ENCODE measurements at places on chromosomes 1 and 21.
A peak's percentile ranks its signal among the peaks of the same experiment; 100 is the strongest.

DNA sequence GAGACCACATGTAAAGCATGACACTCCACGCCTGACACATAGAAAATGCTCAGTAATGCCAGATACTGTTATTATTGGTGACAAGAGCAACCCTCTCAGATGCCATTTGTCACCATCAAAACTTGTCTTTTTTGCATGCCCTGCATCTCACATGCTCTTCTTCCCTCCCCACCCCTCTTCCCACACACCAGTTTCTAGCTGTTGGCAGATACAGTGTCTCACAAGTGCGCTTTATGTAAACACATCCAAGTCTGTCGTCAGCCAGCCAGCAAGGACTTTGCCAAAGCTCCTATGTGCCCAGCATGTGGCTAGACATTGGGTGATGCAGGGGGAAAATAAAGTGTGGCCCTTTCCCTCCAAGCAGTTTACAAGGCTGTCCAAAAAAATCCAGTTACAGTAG lies 44.9 kb upstream of the EPHA8 start:
- DNase-seq = no peak

DNA sequence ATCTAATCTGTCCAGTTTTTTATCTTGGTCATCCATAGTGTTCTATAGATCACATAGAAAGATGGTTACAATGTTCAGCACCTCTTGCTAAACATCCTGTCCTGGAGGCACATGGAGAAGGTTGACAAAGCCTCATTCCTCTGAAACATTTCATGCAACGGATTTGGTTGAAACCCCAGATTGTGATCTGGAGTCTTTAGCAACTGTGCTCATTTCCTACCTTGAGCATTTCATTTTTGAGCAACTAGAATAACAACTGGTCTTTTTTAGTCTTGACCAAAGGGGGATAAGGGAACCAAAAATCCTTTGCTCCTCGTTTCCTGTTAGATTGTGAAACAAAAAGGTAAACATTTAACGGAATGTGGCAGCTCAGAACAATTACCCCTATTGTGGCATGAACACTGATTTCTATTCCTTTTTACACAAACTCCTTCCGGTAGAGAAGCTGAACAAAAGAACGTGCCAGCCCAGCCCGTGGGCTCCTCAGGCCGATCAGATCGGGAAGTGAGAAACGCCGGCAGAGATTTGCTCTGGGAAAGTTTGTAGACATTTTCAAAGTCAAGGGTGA lies 94.7 kb upstream of the ERRFI1 start:
- DNase-seq = no peak

DNA sequence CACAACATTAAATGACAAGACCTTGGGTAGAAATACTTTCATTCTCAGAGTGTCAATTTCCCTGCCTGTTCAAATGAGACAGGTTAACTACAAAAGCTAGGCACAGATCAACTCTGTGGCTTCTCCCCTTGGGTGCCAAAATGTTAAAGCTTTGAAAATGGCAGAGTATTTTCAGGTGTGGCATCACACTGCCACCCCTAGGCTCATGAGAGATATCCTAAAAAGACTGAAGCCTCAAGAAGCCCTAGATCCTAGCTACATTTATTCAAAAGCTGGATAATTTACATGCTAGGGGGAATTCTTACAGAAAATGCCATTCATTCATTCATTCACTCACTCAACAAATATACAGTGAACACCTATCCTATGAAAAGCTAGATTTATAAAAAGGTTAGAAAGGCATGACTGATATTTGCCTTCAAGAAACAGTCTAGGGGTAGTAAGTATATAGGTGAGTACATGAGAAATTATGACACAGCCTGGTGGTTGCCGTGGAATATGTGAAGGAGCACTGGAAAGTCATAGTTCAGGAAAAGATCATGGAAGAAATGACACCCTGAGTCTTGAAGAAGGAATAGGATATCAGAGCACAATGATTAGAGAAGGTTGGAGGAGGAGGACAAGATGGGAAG lies 15.9 kb upstream of the RAB4A start:
- peak; percentile 60 for DNase-seq

- DNase-seq = peak; percentile 46
These were observed 231.2 kb upstream of the LYPLAL1 start for GRCh38 chr1:218942431-218942830.

DNA sequence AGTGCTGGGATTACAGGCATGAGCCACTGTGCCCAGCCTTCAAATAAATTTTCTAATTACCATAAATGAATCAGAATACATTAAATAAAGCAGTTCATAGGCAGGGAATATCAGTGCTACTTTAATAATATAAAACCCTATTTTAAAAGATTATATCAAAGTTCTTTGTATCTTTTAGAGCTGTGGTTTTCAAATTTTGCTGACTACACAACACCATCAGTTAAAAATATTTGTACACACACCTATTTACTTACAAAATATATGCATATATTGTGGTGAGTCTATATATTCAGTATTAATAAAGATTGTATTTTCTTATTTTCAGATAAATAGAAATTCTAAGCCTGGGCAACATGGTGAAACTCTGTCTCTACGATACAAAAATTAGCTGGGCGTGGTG lies 18.7 kb downstream of the B3GALNT2 start:
- no peak for DNase-seq

DNA sequence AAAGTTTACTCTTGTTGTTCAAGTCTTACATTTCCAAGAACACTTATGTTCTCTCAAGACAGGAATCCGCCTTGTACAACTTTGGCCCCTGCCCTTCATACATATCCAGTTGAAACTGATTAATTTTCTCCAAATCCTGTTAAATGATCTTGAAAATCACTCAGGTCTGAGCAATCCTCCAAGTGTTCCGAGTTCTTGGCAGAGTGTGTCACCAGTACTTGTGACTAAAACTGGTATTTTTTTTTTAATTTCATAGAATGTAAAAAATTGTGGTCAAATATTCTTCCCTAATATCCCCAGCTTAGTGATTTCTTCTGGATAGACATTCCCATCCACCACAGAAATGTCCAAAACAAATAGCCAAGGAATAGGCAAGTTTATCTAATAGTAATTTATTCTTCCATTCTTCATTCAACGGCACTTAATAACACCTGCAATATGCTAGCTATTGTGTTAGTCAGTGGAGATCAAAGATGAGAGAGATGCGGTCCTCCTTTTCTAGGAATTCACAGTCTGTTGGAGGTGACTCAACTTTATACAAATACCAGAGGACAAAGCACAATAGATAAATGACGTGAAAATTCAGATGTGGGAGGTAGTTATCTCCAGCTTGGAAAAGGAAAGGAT lies 71.4 kb downstream of the DIRAS3 start:
- no peak for DNase-seq

DNA sequence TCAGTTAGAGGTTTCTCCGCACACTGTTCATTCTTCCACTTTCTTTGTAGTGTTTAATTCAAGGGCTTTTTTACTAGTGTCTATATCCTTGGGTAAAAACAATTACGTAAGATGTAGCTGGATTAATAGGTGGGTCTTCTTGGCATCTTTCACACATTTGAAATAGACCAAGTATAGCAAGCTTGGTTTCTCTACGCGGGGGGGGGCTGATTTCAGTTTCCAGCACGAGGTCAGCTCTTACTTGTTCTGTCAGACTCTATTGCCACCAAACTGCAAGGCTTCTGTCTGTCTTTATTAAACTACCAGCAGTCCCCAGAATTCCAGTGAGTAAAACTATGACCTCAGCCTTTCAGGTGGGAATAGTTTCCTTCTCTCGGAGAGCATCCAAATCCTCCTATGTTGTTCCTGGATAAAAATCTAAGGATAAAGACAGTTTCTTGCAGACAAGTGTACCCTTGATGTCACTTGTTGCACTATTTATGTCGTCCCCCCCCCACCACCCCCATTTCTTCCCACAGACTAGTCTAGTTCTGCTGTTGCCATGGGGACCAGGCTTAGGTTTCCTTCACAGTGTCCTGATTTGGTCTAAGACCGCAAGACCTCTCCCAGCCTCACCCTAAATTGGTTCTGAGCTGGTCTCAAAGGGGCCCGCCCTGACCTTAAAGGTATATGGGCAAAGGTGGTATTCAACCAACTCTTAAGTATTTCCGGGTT lies 17.0 kb downstream of the SPATA46 start:
- no peak for DNase-seq

DNA sequence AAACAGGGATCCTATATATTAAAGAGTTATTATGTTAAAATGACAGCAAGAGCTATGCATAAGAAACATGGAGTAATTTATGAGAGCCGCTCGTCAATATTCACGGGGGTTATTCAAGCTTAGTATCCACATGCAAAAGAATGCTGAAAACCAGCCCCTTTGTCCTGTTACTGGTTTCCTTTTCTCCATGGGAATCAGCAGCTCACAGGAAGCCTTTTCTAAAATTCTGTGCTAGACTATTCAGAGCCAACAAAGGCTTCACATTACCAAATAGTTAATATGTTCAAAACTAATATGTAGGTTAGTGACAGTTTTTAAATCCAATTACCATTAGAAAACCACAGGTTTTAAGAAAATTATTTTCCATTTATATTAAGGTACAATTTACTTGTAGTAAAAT lies 225.6 kb upstream of the MAP1LC3C start:
- no peak for DNase-seq

DNA sequence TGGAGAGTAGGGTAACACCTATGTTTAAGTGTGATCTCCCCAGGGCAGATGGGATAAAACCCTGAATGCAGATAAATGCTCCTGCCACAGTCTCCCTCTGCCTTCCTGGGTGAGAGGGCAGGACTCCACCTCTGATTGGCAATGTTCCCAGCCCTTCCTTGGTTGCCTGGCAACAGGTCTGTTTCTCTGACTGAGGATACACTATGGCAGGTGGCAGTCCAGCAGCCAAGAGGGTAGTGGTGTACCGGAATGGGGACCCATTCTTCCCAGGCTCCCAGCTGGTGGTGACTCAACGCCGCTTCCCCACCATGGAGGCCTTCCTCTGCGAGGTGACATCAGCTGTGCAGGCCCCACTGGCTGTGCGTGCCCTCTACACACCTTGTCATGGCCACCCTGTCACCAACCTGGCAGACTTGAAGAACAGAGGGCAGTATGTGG lies at the start of gene DCDC2B:
Gene DCDC2B, plus strand, starts transcription at position 199 of the 438 bp plus-strand sequence. Its CDS starts 5 bp downstream, at position 204.
- DNase-seq = peak; percentile 28

DNA sequence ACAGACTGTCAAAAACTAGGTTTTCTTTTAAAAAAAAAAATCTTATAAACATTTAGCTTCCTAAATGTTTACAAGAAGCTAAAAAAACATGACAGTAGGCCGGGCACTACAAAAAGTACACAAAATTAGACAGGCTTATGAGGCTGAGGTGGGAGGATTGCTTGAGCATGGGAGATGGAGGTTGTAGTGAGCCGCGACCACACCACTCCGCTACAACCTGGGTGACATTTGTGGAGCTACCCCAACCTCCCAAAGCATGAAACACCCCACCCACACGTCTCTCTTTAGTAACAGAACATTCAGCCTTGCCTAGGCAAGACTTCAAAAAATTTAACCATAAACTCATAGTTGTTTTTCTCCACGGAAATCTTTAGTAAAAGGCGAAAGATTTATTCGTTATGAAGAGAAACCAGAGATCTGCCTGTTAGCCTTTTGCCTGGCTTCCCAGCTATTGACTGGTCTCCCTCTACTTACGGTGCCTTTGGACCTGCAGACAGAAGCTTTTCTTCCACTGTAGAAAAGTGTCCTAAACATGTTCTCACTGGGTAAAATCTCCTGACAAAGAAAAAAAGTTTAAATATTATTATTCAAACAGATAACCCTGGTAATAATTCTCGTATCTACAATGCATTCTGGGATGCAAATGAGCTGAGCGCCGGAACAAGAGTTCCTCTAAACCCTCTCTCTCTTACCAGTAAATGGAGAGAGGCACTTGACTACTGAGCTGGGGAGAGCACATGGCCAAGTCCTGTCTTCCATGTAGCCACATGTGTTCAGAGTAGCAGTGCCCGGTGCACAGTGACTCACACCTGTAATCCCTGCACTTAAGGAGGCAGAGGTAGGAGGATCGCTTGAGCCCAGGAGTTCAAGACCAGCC lies 9.2 kb downstream of the RNU5D-1 start:
- peak; percentile 87 for DNase-seq

- no peak for DNase-seq
These were observed 125.3 kb downstream of the SYT2 start for GRCh38 chr1:202584707-202585589.

- no peak for DNase-seq
These were observed 30.6 kb upstream of the SDE2 start for GRCh38 chr1:226029568-226030225.

- DNase-seq = no peak
These were observed 38.0 kb downstream of the FOXO6 start for GRCh38 chr1:41399145-41399795.

DNA sequence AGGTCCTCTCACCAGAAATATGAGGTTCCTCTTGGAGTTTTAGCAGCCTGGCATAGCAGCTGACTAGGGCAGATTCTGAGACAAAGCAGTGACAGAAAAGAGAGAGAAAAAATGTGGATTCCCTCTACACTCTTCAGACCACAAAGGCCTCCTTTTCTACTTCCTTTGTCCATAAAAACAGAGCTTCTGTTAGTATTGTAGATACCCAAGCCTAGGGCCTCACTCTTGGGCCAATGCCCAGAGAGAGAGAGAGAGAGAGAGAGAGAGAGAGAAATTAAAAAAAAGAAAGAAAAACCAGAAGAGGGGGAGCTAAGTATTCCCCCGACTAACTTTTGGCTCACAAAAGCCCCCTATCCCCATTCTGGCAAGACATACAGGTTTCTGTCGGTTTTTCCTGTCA lies 2.4 kb upstream of the ZRANB2 start:
- peak; percentile 4 for DNase-seq

- no peak for DNase-seq
These were observed 17.5 kb downstream of the KLHDC8A start for GRCh38 chr1:205339197-205339702.

GRCh38 chr1:113928187-113928930 lies 765 bp upstream of the HIPK1 start:
- peak; percentile 36 for DNase-seq

GRCh38 chr1:205636732-205637131 lies 4.9 kb upstream of the ELK4 start:
- DNase-seq = peak; percentile 66

DNA sequence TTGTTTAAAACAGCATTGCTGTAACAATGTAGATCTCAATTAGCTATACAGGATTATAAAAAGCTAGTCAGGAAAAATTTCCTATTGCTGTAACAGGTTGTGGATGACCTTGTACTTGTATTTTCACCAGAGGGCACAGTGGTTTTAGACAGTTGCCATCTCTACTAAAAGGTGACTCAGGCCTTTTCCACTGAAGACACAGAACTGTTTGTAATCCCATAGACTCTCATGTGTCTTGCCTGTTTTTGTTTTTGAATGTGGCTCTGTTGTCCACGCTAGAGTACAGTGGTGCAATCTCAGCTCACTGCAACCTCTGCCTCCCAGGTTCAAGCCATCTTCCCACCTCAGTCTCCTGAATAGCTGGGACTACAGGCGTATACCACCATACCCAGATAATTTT lies 5.9 kb downstream of the MTFR1L start:
- DNase-seq = no peak

- DNase-seq = no peak
These were observed 40.2 kb upstream of the TRAPPC10 start for GRCh38 chr21:43971992-43972255.

- DNase-seq = no peak
These were observed 722 bp downstream of the LHX8 start for GRCh38 chr1:75134647-75135572.

- DNase-seq = no peak
These were observed 235.7 kb downstream of the BACH1 start for GRCh38 chr21:29534448-29534847.

Measured in umbilical cord (tissue), 2 donors.